ENCODE measurements at places on chromosomes 12 and 14.

- DNase-seq = no peak
Measured at GRCh38 chr12:19369691-19370148, 69.6 kb upstream of the AEBP2 start.

DNA sequence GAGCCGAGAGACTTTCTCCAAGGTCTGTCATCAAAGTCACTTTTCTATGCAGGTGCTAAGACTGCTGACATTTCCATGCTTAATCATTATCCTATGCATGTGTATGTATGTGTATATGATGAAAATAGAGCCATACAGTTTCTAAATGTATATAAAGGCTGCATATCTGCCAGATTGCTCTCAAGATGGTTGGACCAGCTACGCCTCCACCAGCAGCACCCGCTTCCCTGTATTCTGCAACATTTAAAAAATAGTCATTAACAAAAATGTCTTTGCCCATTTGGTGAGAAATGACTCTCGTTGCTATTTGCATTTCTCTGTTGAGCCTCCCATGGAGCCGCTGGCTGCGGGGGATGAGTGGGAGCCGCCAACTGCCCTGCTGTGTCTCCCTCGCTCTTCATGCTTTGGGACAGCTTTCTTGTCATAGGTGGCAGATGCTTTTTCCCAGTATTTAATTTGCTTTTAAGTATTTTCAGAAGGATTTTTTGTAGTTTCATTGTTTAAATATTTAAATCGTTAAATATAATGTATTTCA lies 54.7 kb downstream of the DYNC1H1 start:
- DNase-seq = no peak

DNA sequence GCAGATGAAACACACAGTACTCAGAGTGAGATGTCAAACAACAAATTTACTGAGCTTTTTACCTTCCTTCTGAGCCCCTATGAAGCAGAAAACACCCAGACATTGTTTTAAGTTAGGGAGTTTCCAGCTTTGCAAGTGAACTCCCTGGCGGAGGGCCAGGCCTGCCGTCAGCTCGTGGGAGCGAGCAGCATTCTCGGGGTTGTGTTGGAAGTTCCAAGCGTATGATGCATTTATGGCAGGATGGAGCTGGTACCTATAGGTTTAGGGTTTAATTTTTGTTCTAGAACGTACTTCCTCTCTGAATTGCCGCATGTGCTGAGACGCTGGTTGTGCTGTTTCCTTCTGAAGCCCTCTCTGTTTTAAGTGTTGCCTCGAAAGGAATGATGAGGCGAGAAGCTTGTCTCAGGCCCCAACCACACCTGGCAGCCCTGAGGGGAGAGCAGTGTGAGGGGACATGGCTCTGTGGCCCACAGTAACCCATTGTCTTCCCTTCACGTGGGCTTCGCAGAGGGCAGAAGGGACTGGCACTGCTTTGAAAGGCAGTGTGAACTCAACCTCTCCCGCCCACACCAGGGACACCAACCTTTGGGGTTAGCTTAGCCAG lies 76.6 kb downstream of the SSPN start:
- DNase-seq = peak; percentile 9

- no peak for DNase-seq
Measured at GRCh38 chr12:88969127-88969526, 383.2 kb downstream of the DUSP6 start.

DNA sequence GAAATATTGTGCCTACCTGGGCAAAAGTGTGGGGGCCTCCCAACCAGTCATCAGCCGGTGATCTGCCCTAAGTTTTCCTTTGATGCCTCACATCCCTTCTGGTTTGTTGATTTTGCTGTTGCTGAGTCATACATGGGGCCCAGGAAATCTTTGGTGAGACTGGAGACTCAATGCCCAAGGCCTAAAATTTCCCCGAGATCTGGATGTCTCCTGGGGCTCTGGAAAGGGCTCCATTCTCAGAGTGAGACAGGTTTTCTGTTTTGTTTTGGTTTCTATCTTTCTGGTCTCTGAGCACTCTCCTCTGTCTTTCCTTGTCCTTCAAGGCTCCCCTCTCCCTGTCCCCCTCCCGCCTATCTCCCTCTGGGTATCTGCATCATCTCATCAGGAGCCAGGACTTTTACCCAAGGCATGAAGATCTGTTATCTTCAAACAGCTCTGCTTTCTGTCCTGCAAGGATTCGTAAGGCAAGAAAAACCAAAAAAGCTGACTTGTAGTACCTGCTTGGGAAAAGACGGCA lies 152.8 kb upstream of the MAX start:
- no peak for DNase-seq

DNA sequence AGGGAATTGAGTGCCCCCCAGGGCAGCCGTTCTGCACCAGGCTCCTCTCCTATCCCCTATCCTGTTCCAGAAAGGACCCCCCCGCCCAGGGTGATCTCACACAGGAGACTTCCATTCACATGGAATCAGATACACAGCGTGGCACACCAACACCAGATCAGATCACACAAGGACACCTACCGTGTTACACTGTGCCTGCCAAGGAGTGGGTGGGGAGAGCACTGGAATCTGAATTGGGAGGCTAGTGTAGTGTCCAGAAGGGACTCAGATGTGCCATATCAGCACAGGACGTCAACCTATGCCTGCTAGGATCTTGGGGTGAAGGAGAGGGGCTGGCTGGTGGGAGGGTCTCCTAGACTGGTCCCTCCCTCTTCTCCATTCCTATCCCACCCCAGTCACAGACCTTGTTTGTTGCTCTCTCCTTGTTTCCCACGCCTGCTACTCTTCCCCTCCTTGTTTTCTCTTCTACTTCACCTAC lies 2.3 kb downstream of the PTMS start:
- DNase-seq = no peak

- no peak for DNase-seq
Measured at GRCh38 chr14:105468621-105469241, 5.9 kb upstream of the CRIP2 start.

DNA sequence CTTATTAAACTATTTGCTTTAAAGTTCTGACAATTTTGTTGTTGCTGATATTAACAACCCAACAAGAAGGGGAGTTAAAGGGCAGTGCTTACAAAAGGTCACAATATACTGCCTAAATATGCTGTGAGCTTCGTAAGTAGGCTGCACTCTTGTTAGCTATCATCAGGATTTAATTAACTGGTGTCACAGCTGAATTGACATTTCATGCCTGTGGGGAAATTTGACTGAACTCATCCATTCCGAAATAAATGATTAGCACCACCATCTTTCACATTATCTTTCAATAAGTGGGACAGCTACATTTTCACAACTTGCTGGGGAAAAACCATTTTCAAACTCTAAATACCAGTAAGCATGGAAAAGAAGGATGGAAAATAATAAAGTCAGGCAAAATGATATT lies 146.6 kb downstream of the PTPRO start:
- no peak for DNase-seq

- no peak for DNase-seq
Measured at GRCh38 chr14:90641168-90641567, 175.1 kb downstream of the TTC7B start.

DNA sequence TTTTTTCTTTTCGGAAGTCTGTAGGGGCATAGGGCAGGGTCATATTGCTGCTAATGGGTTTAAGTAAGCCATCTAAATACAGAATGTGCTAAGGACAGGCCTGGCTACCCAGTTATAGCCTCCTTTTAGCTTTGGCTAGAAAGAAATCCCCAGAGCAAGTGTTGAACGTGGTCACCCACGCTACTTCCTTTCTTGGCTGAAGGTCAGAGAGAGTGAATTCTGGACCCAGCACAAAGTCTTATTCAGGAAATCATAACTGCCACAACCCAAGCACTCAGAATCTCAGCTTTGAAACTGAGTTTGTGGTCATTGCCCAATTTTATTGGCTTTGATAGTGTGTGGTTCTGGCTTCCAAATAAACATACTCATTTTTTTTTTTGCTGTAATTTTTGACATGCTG lies 542.1 kb upstream of the ATP2B1 start:
- DNase-seq = no peak

DNA sequence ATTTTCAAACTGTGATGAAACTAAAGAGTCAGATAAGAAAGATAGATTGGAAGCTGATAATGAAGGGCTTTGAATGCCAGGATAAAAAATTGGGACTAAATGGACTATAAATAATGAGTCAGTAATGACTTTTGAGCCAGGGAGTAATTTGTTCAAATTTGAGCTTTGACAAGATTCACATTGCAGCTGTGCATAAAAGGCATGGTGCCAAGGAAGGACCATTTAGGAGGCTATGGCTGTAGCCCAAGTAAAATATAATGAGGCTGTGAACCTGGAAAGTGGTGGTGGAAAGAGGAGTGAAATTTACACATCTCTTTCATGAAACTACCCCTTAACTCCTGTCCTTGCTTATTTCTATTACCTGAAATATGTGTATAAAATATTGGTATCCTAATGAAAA lies 218.5 kb downstream of the SLC6A15 start:
- DNase-seq = no peak

- no peak for DNase-seq
Measured at GRCh38 chr12:115897729-115898128, 379.8 kb downstream of the MED13L start.

- DNase-seq = no peak
Measured at GRCh38 chr14:88960496-88960895, 136.0 kb downstream of the TTC8 start.

Data from stimulated activated CD4-positive, alpha-beta T cell treated with anti-CD3 and anti-CD28 coated beads, Interleukin-1b, Interleukin-23, amount 100 ng/mL, for 24 hours (primary cell).